Hair follicle dermal papilla cell (primary cell): ENCODE measurements at places on chromosomes 4 and X. TPM values are rescaled to one million over a fixed set of nuclear protein-coding genes. Genes with fewer than 3 reads are reported as not detected.

The CBR4 gene
- total RNA-seq = 10.1 and 11.1 TPM in 2 replicates

The POU3F4 gene
- total RNA-seq = not detected in 2 replicates

The MMRN1 gene
- not detected in 2 replicates for total RNA-seq

The USP17L28 gene
- not detected in 2 replicates for total RNA-seq
